ENCODE measurements at places on chromosomes 11 and 22.

GRCh38 chr22:39773503-39773902, 120.1 kb downstream of the ENTHD1 start:
- no peak for DNase-seq

DNA sequence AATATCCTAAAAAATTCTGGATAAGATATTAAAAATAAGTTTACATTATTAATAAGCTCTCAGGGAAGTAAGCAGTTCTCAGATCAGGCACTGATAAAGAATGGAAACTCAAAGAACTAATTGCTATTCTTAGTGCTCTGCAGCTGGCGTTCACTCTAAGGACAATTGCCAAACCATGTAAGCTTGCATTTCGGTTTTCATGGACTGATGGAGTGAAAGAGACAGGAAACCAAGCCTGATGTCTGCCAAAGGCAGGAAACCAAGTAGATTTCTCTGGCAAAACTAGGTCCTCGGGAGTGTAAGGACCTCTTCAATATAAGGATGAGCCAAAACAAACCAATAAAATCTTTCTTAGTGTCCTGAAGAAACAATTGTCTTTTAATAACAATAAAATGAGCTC, 355.2 kb downstream of the RAB38 start:
- no peak for DNase-seq

DNA sequence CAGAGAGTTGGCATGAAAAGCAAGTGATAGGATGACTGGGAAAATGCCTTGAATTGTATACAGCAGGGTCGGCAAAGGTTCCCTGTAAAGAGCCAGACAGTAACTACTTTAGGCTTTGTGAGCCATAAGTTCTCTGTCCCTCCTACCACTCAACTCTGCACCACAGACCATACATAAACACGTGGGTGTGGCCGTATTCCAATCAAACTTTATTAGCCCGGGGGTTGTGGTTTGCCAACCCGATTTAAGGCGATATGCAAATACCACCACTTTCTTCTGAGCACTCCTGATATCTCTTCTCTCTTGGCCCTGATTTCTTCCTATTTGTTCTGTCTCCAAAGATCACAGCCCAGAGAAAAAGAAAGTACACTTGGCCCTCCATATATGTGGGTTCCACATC, 87.5 kb downstream of the MN1 start:
- DNase-seq = no peak

DNA sequence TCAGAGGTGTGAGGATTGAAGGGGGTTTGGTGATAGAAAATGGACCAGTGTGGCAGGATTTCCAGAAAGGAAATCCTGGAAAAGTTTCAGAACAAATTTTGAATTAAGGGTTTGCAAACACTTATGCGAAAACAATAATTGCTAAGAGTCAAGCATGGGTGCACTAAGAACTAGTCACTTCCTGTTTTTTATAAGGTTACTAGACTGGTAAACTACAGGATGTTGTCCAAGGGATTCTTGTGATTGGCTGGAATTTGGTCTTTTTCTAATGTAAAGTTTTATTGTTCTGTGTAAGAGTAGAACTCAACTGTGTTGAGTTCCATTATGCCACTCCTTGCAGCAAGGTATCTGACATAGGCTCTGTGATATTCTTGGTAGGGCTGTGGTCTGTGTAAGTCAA, 54.1 kb downstream of the LIF start:
- DNase-seq = no peak

- DNase-seq = no peak
Measured at GRCh38 chr11:132231656-132232347, 861.4 kb downstream of the NTM start.

DNA sequence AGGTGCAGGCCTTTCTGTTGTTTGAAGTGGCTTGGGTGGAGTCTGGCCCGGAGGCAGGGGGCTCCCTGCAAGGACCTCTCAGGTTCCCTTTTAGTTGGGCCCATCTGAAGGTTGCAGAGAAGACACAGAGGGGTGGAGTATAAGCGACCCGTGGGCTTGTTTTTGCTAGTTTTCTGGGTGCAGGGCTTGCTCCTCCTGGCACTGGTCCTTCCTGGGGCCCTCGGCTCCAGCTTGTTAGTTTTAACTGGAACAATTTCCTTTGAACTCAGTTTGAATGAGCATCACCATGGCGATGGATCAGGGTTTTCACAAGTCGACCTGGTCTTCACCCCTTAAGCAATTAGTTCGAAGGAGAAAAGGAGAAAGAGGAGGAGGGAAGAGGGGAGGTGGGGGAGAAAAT, 28.5 kb upstream of the OAF start:
- DNase-seq = no peak

DNA sequence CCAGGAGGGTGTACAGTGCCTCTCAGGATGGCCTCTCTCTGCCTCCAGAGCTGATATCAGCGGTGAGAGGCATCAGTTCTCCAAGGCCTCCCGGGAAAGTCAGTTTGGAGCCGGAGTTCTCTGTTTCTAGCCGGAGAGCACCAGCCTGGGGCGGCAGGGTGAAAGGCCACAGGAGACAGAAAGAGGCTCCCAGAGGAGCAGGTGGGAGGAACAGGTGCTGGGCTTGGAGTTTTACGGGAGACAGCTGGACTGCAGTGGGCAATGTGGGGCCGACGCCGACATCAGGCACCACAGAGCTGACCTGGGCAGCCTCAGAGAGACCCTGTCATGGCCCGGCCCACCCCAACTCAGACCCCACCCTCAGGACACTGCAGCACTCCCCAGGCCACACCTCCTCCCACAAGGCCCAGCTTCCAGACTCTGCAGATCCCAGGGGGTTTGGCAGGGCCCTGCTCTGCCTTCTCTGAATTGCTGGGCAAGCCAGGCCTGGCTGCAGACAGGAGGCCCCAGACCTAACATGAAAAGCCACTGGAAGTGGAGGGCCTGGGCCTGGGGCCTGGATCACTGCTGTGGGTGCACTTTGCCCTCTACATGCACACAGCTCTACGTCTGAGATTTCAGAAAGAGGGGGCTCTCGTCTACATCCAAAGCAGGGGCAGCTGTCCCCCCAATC, 885.6 kb downstream of the BRD1 start:
- no peak for DNase-seq

All from stimulated activated CD4-positive, alpha-beta T cell treated with anti-CD3 and anti-CD28 coated beads, Interleukin-2, amount 100 ng/mL, for 24 hours (primary cell).